ENCODE measurements at places on chromosomes 12 and 14. TPM values are rescaled to one million over a fixed set of nuclear protein-coding genes. Genes with fewer than 3 reads are reported as not detected.

NCOR2 gene
- total RNA-seq, result 188 TPM

PLCZ1 gene
- total RNA-seq, result not detected

RAD51B gene
- 4.4 TPM for total RNA-seq

DIO3 gene
- 0.06 TPM for total RNA-seq

HOXC4 gene
- 4.3 TPM for total RNA-seq

PLEKHD1 gene
- 0.02 TPM for total RNA-seq

OR4E2 gene
- total RNA-seq, result not detected

TAS2R9 gene
- not detected for total RNA-seq

CLEC4E gene
- total RNA-seq, result 0.38 TPM

PKP2 gene
- total RNA-seq, result 2.9 TPM

DPF3 gene
- total RNA-seq, result 0.47 TPM

RESF1 gene
- 24.3 TPM for total RNA-seq

SETD3 gene
- 51.7 TPM for total RNA-seq

SPTB gene
- total RNA-seq, result 0.80 TPM

GZMB gene
- not detected for total RNA-seq

TSHR gene
- not detected for total RNA-seq

GPD1 gene
- total RNA-seq, result 0.39 TPM

RFX4 gene
- total RNA-seq, result not detected

IL23A gene
- 0.84 TPM for total RNA-seq

CEP290 gene
- total RNA-seq, result 8.7 TPM

HCAR1 gene
- 0.06 TPM for total RNA-seq

OR2AP1 gene
- not detected for total RNA-seq

UNC119B gene
- total RNA-seq, result 31.2 TPM
